ENCODE measurements at places on chromosomes 6 and 20.

DNA sequence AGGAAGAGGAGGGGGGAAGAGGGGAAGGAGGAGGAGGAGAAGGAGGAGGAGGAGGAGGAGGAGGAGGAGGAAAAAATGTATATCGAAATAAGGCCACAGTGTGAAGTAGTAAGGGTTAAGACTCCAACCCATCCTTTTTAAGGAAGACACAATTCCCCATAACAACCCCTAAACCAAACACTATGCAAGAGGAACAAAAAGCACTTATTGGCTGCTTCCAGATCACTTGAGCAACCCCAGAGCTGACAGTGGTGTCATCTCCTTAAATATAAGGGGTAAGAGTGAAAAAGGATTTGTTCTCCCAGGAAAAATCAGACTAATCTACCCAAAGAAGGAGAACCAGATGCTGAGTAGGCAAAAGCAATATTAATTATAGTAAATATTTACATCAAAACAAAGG, 169.1 kb upstream of the SASH1 start:
- no peak for DNase-seq

DNA sequence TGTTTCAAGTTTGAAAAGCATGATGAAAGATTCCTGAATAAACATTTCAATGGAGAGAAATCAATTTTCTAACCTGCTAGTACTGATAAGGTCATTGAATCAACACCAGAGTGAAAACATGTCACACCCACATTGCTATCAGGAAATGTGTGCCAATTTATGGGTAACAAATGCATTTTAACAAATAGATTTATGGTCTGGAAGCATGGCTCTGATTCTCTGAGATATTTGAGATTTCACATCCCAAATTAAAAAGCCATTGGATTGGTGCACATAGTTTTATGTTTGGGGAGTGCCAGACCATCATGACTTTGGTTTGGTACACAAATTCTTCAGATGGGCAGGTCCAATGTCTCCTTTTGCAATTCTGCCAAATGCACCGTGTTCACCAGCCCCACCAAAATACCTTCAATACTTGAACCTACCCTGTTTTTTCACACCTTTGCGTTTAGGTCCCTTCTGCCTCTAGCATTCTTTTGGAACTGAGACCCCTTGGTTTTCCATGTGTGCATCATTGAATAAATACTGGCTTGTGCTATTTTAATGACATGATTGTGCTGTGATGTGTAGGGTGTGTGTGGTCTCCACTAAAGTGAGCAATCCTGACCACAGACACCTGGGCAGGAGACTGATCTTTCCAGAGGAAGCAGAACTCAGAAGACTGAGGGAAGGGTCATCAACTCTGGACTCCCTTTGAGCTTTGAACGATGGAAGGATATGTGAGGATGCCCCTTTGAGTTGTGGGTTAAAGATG, 20.4 kb downstream of the IL20RA start:
- DNase-seq: no peak

DNA sequence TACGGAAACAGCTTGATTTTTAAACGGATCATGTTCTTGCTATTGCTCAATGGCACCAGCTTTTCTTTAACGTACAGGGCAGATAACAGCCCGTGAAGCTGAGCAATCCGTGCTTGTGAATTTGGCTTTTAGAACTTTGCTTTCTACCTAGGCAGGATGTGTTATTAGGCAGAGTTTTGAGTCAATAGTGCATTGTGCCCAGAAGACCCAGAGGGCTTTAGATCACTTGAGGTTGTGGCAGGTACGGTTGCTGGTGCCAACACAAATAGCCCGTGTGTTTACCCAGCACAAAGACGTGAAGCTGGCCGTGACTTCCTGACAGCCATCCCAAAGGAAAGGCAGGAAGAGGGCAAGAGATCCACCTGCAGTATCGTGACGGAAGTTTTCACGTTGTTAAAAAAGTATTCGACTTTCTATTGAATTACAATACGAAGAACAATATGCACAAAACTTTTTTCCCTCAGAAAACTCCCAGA, 117.4 kb upstream of the FRMD1 start:
- DNase-seq: no peak

GRCh38 chr6:116291701-116292396, 12.1 kb upstream of the TSPYL1 start:
- DNase-seq: no peak

GRCh38 chr6:127222418-127222817, 44.2 kb upstream of the RNF146 start:
- no peak for DNase-seq

GRCh38 chr6:64221776-64222175, 586.2 kb downstream of the PHF3 start:
- DNase-seq: no peak

GRCh38 chr20:51616060-51616459, 73.5 kb upstream of the NFATC2 start:
- no peak for DNase-seq

GRCh38 chr6:140217283-140217682, 842.8 kb upstream of the CITED2 start:
- DNase-seq: no peak

DNA sequence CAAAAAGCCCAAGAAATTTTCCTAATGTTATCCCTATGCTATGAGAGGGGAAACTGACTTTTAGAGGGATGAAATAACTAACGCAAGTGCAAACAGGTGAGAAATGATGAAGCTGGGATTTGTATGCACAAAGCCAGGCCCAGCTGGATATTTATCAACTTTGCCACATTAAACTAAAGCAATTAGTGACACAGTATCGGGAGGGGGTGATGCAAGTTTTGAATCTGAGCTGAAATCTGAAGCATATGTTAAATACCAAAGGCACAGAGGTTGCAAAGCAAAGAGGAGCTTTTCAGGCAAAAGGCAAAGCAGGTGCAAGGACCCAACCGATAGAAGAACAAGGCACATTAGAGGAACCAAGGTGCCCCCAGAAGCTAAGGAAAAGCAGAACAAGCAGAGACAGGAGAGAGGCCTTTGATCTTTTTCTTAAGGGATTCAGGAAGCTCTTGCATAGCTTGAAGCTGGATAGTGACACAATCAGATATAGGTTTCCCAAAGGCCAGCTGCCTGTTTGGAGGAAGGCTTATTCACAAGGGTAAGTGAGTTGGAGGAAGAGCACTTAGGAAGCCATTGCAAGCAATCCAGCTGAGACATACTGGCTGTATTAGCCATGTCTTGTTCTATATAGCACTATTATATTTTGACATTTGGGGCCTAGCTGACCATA, 207.5 kb downstream of the HIVEP2 start:
- no peak for DNase-seq

GRCh38 chr6:170461111-170461510, 92.0 kb downstream of the PSMB1 start:
- no peak for DNase-seq

- DNase-seq: no peak
Measured at GRCh38 chr6:142728364-142728763, 216.6 kb downstream of the HIVEP2 start.

DNA sequence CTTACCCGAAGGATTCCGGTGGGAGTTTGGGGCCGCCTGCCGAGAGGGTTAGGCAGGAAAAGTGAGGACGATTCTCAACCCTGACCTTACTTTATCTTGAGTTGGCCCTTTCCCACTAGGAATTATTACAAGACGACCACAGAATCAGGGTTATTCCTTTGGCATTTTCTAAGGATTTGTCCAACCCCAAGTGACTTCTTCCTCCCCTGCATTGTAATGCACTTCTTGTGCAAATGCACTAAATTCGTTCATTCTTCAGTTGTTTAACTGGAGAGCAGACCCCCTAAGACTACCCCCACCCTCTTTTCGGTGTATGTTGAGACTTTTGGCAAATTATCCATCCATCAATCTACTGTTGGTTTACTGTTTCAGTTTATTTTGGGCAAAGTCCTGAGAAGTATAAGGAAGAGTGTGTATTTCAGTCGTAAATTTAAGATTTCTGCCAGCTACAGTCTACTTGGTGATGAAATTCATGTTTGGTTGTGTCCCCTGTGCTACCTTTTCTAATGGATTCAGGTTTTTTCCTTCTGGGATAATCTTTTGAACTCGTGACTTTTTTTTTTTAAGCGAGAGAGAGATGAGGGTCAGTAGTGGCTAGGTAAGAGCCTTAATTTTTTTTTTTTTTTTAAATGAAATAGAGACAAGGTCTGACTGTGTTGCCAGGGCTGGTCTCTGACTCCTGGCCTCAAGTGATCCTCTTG, 611 bp upstream of the TMEM217 start:
- DNase-seq: no peak

- no peak for DNase-seq
Measured at GRCh38 chr6:137706083-137706750, 160.8 kb upstream of the TNFAIP3 start.

DNA sequence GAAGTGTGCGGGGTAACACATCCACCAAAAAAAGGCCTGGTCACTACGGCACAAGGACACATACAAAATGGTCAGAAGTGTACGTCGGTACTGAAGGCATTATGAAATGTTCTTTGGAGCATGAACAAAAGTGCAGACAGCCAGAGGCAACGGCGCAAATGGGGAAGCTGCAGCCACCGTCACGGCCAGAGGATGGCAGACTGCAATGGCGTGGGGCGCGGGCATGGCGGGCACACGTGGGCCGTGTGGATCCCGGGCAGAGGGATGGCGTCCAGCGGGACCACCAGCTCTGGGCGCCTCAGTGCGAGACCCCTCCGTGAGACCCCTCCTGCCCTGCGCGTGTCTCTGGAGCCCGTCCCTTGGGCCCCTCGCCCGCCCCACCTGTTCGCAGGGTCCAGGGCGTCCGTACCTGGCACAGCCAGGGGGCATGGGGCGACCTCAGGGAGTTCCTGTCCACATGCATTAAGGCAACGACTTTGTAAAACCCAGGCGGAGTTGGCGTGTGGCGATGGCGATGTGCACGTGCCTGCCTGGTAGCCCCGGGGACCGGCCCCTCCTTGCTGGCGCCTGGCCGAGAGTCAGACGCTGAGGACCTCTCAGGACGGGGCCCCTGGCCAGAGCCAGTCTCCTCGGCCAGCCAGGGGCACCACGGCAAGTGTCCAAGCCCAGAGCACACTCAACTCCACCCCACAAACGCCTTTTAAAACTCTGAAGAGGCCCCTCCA, 39.5 kb upstream of the CHRNA4 start:
- DNase-seq: no peak

- DNase-seq: no peak
Measured at GRCh38 chr6:161449521-161449920, 175.7 kb upstream of the AGPAT4 start.

DNA sequence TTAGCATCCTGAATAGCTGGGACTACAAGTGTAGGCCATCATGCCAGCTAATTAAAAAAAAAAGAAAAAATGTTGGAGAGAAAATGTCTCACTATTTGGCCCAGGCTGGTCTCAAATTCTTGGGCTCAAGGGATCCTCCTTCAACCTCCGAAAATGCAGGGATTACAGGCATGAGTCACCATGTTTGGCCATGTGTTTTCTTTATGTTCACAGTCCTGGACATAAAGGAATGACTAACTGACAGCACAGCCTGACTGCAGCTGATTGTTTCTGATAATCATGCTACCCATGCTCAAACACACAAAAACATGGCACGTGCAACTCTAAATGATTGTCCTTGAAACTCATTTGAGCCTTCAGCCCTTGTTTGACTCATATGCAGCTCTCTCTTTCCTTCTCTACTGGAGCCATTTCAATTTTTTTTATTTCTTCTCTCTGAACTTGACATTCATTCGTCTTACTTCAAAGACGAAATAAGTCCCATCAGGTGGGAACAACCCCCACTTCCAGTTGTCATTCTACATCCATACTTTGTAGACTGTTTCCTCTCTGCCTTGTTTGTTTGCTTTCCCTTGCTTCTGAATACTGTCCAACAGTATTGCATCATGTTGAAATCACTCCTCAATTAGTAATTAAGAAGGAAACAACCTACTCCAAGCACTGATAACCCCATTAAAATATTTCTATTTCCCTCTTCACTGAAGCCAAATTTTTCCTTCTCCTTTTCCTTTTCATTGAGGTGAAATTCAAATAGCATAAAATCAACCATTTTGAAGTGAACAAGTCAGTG, 413.0 kb downstream of the BMP2 start:
- DNase-seq: no peak

DNA sequence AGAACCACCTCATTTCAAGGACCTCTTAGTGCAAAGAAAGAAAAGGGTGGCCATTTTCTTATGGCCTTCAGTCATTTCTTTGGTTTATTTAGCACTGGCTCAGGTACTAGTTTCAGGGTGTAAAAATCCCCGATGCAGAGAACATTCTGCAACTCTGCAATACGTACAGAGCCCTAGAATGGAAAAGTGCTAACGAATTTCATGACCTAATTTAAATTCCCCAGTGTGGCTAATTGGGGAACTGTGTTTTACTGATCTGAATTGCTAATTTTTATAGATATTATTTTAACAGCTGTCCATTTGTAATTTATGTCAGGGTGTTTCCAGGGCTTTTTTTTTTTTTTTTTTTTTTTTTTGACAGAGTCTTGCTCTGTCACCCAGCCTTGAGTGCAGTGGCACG, 160.7 kb downstream of the UST start:
- no peak for DNase-seq

DNA sequence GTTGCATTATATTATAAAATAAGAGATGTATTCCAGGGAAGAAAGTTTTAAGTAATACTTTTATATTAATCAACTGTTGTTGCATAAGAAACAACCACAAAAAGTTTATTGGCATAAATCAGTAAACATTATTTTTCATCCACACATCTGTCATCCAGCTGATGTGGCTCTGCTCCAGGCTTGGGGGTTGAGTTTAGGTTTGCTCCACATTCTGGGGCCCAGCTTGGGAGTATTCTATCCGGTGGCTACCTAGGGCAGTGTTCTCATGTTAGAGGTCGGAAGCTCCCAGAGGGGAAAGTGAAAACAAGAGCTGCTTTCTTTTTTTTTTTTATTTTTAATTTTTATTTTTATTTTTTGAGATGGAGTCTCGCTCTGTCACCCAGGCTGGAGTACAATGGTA, 728.4 kb upstream of the FLRT3 start:
- DNase-seq: no peak
